ENCODE measurements at places on chromosomes 1 and 21.

DNA sequence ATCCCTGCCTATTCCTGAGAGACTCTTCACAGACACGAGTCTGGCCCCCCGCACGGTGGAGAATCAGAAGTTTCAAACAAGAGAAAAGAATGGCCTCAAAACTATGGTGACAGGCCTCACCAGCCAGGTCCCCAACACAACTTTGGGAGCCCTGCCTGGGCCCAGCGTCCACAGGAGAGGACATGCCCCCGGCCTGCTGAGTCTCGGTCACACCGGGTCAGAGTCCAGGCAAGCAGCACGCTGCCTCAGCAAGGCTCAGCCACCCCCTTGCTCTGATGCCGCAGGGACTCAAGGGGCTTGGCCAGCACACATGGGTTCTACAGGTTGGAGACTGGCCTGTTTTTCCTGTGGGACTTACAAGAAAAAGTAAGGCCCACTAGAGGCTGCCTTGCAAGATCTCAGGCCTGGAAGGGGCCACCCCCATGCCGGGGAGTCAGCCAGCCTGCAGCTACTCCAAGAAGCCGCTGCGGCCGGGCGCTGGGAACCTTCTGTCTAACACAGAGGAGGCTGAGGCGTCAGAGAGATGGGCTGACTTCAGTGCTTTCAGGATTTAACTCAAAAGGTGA, 116.8 kb downstream of the NPHP4 start:
- no peak for DNase-seq

DNA sequence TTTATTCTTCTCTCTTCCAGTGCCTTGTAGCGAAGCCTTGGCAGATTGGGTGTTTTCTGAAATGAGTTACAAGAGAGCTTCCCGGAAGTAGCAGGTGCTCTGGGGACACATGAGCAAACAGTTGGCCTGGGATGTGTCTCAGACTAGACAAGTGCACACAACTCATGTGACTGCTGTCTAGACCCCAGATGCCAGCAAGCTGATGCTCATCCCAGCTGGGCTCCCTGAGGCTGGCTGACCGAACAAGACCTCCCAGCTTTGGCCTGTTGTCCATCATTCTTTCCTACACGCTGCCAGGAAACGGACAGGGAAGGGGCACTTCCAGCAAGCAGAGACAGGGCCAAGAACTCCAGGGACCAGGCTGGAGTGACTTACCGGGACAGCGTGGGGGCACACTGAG, 18.7 kb upstream of the CSF1 start:
- no peak for DNase-seq

DNA sequence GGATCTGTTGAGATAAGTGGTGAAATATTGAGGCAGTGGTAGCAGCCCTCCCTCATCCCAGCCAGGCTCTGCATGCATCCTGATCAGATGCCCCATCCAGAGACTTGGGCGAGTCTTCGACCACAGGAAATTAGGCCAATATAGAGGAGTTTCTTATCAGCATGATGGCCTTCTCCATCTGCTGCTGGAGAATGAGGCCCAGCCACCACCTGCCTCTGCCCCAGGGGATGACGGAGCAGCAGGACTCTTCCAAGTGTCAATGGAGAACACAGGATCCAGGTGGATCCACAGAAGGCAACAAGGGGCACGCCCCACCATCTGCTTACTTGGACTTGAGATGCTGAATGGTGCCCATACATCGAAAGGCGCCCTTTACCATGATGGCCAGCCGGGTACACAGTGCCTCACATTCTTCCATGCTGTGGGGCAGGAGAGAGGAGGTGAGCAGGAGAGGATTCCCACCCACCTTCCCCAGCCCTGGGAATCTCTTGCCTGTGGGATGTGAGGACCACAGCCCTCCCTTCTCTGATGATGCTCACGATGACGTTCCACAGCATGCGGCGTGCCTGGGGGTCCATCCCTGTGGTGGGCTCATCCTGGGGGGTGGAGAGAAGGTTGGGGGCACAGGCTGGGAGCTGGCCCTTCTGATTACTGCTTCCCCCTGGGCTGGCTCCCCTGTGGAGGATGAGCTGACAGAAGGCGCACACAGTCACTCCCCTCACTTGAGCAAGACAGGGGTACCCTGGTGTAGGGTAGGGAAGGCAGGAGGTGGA, 91.5 kb upstream of the GCLM start:
- no peak for DNase-seq

DNA sequence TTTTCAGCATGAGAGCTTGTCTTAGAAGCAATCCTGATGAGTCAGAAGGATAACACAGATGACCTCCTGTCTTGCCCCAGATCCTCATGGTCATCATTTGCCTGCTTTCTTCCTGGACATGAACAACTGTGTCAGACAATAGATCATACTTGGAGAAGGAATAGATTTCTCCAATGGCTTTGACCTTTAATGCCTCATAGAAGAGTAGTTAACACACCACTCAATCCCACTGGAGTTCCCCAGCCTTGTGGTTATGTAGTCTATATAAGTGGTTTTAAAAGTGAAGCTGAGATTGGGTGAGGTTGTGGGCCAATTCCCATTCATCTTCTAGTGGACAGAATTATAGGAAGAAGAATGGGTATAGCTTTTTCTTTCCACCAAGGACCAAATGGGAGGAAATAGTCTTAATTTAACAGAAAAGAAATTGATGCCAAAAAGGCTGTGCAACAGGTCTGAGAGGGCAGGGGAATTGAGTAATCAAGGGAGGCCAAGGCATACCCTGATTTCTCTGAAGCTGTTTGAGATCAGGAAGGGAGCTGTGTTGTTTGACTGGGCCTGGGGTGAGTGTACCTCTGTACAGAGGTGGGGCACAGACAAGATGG, 14.4 kb downstream of the PRCC start:
- no peak for DNase-seq
